ENCODE measurements at places on chromosomes 7 and 10. TPM values are rescaled to one million over a fixed set of nuclear protein-coding genes. Genes with fewer than 3 reads are reported as not detected.
A peak's percentile ranks its signal among the peaks of the same experiment; 100 is the strongest.

The KIAA1549 gene
- 1.8 TPM for total RNA-seq

DNA sequence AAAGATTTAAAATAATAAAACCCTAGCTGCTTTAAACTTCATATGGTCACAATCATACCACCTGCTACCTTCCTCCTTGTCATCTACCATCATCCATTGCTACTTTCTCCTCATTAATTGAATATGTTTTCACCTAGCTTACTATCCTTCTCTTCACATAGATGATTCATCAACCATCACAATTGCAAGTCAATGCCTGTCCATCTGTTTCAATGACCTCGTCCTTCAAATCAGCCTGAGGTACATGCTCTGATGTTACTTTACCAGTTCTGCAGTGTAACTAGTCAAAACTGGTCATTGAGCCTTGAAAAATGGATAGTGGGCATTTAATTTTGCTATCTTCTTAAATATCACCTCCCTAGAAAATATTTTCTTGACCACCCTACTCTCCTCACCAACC, 164.7 kb downstream of the SEMA3E start:
- DNase-seq: no peak

DNA sequence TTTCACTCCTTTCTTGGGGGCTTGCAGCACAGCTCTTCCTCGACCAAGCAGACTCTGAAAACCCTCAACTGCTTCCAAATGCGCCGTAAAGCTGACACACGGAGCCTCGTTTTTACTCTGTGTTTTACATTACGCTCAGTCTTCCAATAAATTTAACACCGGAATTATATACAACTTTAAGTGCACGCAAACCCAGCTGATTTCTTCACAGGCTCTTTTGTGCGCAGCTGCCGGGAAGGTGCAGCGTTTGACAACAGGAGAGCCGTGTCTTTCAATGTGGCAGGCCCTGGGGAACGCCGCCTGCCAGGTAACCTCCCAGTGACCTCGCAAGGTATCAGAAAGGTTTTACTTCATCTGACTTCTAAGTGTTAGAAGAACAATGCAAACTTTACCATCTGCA, 35.0 kb downstream of the GFRA1 start:
- no peak for DNase-seq

DNA sequence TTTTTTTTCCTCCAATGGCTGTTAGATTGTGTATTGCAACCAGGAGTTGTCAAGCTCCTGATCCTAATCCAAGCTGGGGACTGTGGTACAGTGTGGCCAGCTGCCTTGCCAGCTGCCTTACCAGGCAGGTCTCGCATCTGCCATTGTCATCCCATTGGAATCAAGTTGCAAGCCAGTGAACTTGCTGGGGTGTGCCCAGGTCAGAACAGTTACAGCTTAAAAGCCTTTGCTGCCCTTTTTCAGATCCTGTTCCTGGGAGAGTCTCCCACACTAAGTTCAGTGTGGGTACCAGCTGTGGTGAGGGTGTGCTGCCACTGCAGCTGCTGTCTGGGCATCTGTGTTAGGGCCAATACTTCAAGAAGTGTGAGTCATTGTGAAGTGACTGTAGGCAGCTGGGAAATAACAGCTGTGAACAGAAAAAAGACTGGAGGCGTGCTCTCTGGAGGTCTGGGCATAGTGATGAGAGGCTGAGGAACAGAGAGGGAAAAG, 72.8 kb downstream of the CCNY start:
- DNase-seq: no peak

- DNase-seq: no peak
These were observed 1.1 kb downstream of the TET1 start for GRCh38 chr10:68560943-68561864.

GRCh38 chr7:16071246-16071857, 350.0 kb downstream of the CRPPA start:
- no peak for DNase-seq

DNA sequence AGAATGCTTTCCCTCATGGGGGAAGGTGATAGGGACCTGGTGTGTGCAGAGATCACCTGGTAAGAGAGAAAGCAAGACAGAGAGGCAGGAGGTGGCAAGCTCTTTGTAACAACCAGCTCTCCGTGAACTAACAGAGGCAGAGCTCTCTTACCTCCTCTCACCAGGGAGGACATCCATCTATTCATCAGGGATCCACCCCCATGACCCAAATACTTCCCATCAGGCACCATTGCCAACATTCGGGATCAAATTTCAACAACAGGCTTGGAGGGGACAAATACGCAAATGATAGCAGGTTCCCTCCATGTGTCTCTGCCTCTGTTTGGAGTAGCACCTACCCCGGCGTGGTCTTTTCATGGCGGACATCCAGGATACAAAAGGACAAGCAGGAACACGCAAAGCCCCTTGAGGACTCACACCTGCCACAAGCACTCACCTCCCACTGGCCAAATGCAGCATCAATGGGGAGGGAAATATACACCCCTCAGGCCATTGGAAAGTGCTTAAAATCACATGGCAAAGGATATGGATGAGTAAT, 431.2 kb upstream of the AUTS2 start:
- DNase-seq: no peak

The SPDYE16 gene
- total RNA-seq: not detected

DNA sequence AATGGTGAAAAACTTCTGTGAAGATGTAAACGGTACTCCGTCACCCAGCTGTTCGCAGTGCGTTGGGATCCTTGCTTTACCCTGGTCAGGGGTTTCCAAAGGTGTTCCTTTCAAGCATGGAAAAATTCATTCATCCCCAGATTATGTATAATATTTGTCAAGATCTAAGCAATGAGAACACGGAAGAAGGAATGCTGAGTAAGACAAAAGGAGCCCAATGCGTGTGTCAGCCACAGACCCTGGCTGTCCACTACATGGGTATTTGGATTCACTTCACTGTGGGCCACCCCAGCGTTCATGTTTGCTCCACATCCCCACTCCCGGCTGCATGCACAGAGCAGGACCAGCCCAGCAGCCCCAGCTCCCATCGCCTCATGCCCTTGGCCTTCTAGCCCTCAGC, 241.3 kb upstream of the CELF2 start:
- DNase-seq: no peak

DNA sequence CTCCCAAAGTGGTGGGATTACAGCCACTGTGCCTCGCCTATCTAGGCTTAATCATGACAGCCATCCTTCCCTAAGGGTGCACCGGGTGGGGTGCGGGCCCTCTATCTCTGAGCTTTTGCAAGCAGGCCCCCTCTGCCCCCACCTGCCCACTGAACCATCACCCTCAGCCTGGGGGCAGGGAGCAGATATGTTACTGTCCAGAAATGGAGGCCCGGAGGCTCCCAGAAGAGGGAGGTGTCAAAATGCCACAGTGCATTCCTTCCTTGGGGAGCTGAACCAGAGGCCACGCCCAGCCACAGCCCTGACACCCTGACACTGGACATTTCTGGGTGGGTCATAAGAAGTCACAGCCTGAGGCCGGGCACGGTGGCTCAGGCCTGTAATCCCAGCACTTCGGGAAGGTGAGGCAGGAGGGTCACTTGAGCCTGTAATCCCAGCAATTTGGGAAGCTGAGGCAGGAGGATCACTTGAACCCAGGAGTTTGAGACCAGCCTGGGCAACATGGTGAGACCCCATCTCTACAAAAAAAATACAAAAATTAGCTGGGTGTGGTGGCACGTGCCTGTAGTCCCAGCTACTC, 129.8 kb upstream of the TNRC18 start:
- DNase-seq: no peak

GRCh38 chr7:98284335-98285036, 3.0 kb downstream of the BRI3 start:
- DNase-seq: peak; percentile 93

- no peak for DNase-seq
These were observed 15.7 kb downstream of the SLIT1 start for GRCh38 chr10:97169911-97170693.

The PTN gene
- total RNA-seq: 21.6 TPM

- DNase-seq: no peak
These were observed 1019.4 kb downstream of the KCNMA1 start for GRCh38 chr10:76618171-76618570.

GRCh38 chr10:100713859-100714565, 31.4 kb upstream of the PAX2 start:
- DNase-seq: no peak

GRCh38 chr7:156236936-156237599, 403.5 kb upstream of the RNF32 start:
- no peak for DNase-seq

GRCh38 chr10:6583447-6583846, 3.4 kb upstream of the PRKCQ start:
- DNase-seq: no peak

DNA sequence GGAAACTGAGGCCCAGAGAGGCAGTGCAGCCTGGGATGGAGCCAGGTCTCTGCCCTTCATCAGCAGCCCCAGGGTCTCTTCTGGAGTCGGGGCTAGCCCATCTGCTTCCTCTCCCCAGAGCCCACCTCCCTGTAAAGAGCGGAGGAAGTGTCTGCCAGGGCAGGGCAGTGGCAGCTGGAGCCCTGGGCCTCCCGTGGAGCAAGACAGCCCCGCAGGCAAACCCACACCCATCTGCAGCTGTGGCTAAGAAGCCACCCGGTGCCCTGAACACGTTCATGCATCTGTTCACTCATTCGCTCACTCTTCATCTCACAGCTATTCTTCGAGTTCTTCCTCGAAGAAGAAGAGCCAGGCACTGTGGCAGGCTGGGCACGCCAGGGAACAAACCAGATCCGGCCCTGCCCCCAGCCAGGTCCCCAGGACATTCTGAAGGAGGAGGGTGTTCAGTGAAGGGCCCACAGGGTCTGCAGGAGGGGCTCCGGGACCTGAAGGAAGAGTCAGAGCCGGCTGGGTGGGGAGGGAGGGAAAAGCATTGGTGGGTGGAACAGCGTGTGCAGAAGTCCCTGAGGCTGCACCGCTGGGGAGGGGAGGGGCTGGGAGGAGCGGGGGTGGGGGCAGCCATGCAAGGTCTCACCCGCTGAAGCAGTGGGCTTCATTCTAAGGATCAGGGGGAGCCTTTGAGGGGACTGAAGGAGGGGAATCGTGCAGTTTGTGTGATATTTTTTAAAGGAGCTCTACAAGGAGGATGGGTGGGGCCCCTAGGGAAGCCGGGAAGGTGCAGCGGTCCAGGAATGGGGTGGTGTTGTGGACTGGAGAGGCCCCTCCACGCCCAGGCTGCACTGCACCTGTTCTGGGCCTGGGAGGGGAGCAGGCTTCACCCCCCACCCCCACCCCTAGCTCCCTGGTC, 99.1 kb downstream of the UNCX start:
- DNase-seq: no peak

DNA sequence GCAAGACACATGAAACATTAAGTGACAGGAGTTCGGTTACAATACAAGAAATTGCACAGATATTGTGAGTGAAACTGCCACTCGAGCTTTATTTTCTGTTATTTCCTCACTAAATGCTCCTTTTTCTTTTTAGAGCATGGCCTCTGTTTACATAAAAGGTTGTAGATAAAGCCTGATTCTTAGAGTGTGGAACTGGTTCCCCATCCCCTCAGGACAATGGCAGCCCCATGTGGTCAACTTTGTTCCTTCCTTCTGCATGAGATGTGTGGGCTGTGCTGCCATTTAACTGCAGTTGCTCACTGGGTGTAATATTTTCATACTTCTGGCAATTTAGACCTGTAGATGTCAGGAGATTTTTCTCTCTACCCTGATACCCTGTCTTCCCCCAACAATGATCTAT, 70.2 kb downstream of the LRGUK start:
- DNase-seq: no peak

The PCDH15 gene
- total RNA-seq: 0.41 TPM

DNA sequence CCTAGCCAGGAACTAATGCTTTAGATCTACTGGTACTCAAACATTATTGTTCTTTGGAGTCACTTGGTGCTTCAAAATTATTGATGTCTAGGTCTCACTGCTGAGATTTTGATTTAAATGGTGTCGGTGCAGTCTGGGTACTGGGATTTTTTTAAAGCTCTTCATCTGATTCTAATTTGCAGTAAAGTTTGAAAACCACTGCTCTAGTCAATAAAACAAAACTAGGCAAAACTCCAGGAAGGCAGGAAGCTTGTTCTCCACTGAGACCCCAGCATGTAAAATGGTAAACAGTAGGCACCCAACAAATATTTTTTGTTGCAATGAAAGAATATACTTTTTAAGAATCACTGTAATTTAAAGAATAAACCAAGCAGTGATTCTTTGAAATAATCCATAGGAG, 49.7 kb downstream of the ADD3 start:
- DNase-seq: no peak

DNA sequence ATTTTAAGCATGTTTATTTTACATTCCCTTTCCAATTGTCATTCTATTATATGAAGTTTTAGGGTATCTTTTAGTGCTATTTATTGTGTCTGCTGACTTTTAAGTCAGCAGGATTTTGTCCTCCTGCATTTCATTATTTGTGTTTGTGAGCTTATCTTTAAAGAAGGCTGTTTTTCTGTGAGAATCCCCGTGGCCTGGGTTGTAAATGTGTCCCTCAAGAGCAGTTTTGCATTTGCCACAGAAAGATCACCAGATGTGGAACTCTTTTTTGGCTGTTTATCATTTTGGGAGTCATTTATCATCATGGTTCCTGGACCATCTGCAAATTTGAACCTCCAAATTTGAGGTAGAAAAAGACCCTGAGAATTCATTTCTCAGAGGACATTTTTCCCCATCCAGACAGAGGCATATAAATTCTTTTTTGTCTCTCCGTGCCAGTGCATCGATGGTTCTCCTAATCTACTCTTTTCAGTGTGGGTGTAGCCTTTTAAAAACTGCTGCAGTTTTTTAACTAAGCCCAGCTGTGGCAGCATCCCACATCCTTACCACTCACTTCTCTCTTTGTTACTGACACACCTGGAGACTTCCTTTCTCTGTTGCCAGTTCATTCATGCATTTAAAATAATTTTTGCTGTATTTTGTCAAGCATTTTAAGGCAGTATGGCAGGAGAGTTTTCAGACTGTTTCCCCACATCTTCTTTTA, 20.1 kb upstream of the MTURN start:
- no peak for DNase-seq

The HOXA9 gene
- total RNA-seq: not detected
